ENCODE measurements at places on chromosomes 6 and 20.

GRCh38 chr6:125728739-125729138 lies 20.7 kb upstream of the HEY2 start:
- no peak for DNase-seq

- no peak for DNase-seq
These were observed 398 bp upstream of the SPATS1 start for GRCh38 chr6:44342052-44342451.

- DNase-seq = peak; percentile 41
These were observed 10.1 kb upstream of the HDAC2 start for GRCh38 chr6:113980937-113981554.

GRCh38 chr6:43361269-43361668 lies 8.2 kb downstream of the ZNF318 start:
- DNase-seq = no peak

DNA sequence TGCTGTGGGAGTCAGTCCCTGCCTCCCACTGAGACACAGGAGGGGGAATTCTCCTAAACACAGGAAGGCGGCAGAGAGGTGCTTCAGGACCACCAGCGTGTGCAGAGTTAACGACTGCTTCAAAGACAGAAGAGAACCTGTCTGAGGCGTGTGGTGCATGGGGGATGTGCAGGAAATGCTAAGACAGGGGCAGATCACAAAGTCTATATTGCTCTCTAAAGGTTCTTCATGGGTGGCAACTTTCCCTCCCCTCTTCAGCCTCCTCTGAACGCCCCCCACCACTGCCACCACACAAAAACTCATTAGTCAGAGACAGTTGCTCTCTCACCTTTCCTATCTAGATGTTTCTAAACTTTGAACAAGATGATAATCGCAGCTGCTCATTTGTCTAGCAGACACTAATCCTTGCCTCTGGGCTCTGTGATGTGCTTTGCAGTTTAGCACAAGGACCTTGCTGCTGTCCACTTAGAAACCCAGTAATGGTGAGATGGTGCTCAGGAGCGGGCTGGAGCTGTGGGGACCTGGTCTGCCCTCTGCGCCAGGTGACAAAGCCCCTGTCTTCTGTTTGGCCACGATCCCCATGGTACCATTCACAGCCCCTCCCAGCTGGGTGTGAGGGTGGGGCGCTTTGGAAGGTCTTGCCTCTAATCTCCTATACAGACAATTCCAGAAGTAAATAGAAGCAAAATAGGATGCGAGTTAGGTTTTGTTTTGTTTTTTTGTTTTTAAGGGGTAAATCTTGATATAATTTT lies 219.6 kb downstream of the NRN1 start:
- no peak for DNase-seq

GRCh38 chr6:8066108-8066507 lies 1.9 kb upstream of the BLOC1S5 start:
- DNase-seq = no peak

- peak; percentile 2 for DNase-seq
These were observed 329.8 kb upstream of the SOX4 start for GRCh38 chr6:21263531-21264287.

- no peak for DNase-seq
These were observed 25.8 kb downstream of the PRL start for GRCh38 chr6:22271081-22271480.

DNA sequence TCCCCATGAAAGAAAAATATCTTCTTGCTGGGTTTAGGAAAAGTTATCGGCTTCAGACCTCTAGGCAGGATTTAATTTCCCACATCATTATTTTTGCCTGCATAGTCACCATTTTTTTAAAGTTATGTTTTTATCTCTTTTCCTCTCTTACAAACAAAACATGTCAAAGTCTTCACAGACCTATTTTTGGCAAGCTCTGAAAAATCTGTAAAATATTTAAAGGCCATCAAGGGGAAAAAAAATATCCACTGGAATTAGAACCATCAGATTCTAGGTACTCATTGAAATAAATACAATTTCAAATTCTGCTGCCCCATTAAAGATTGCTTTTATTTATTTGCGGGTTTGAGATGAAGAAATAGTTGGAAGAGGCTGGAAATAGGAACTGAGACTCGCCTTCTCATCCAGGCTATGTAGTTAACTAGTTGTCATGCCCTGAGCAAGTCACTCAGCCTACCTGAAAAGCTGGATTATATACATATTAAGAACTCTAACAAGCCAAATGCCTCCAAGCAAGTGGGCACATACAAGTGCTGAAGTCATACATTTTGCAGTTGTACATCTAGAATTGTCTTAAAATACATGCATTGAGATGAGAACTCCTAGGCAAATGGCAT lies 101.7 kb upstream of the SASH1 start:
- DNase-seq = peak; percentile 79

DNA sequence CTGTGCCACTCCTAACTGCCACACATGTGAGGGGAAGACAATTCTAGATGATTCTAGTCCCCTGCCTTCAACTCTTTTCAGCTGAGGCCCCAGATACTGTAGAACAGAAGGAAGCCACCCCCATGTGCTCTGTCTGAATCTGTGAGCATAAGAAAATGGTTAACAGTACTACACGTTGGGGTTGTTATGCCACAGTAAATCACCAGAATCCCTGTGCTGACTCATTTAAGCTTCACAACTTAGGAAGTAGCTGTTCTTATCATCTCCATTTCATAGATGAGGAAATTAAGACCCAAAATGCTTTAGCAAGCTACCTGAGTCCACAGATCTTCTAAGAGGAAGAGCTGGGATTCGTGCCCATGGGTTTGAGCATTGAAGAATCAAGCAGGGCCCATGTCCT lies 27.4 kb upstream of the SCRT2 start:
- no peak for DNase-seq

DNA sequence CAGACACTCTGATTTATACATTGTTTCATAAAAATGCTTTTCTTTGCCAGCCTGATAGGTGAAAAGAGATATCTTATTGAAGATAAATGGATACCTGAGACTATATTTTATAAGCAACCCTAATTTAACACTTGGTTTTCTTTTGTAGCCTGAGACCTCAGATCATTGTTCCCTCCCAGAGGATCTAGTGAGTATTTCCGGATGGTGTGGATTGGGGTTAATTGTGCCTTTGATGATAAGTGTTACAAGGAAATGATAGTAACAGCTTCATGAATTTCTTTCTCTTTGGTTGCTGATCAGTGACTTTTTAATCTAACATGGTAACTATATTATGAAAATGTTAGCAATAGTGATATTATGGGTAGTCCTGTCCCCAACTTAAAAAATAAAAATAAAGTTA lies 30.4 kb downstream of the KDM1B start:
- DNase-seq = no peak
